Glutamatergic neuron (in vitro differentiated cells): ENCODE measurements at places on chromosomes 13 and 19. TPM values are rescaled to one million over a fixed set of nuclear protein-coding genes. Genes with fewer than 3 reads are reported as not detected.

GRCh38 chr13:48655291-48655690 is 1.6 kb downstream of the CYSLTR2 start:
- H3K27me3 ChIP-seq, result peaks cover 4% of the 10 kb centered on the region
- no peak for DNase-seq
- peak overlapping the region; percentile 69 for H3K4me3 ChIP-seq

- DNase-seq, result no peak
- H3K27me3 ChIP-seq, result peaks cover 12% of the 10 kb centered on the region
- H3K4me1 ChIP-seq, result peaks cover 4% of the 10 kb centered on the region
Measured at GRCh38 chr19:55590617-55591016, 8.7 kb downstream of the FIZ1 start.

- no peaks in the 10 kb centered on the region for H3K36me3 ChIP-seq
- DNase-seq, result no peak
- H3K4me3 ChIP-seq, result no peak overlapping the region
- peak overlapping the region; percentile 83 for H3K27ac ChIP-seq
Measured at GRCh38 chr13:91902291-91902690, 503.9 kb downstream of the GPC5 start.

CYP4F2 gene
- total RNA-seq, result not detected

TUBA3C gene
- total RNA-seq, result not detected

DNA sequence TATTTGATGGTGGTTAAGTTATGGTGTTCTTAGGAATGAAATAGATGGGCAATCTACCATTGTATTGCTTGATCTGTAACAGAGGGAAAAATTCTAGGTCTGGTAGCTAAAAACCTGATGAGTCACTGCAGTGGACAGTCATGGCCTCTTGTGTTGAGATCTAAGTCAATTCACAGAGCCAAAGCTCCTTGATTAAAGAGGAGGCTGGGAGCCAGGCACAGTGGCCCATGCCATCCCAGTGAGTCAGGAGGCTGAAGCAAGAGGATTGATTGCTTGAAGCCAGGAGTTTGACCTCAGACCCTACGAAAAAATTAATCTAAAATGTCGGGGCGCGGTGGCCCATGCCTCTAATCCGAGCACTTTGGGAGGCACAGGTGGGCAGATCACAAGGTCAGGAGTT is 67.1 kb upstream of the KPNA3 start:
- H3K4me3 ChIP-seq, result no peak overlapping the region
- DNase-seq, result no peak
- no peaks in the 10 kb centered on the region for H3K4me1 ChIP-seq

ZNF578 gene
- total RNA-seq, result 4.1 TPM

DNA sequence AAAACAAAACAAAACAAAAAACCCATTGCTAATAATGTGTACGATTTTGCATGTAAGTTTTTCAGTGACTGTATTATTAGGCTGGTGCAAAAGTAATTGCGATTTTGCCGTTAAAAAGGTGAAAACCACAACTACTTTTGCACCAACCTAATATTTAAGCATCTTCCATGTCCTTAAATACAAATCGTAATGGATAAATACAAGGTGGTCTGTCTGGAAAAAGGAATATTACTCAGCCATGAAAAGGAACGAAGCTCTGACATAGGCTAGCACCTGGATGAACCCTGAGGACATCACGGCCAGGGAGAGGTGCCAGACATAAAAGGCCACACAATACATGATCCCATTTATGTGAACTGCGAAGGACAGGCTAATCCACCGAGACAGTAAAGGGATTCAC is 33.2 kb downstream of the GADD45B start:
- H3K27ac ChIP-seq, result no peak overlapping the region
- no peaks in the 10 kb centered on the region for H3K36me3 ChIP-seq
- H3K4me3 ChIP-seq, result no peak overlapping the region
